ENCODE measurements at places on chromosomes 2 and 18.

- no peak for DNase-seq
Observed at GRCh38 chr2:190930411-190930810, 49.8 kb downstream of the GLS start.

- DNase-seq: no peak
Observed at GRCh38 chr2:178213991-178214390, 19.7 kb downstream of the OSBPL6 start.

GRCh38 chr2:74481961-74482800, 617 bp downstream of the CCDC142 start:
- peak; percentile 41 for DNase-seq

DNA sequence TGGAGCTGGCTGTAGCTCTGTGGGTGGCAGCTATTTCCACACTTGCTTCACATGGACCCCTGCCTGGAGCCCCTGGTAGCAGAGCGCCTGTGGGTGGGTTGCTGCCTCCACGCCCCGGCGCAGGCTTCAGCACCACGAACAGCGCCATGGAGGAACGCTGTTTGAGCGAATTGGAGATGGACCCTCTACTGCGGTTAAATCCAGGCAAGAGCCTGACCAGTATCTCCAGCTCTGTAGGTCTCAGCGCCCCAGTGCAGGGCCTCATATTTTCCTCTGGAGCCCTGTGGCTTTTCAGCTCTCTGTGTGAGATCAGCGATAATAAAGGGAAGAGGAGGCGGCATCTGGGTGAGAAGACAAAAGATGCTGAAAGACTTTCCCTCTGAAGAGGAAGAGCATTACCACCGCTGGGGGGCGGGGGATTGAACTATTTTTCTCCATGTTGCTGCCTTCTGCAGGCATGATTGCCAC, 12.0 kb downstream of the ONECUT2 start:
- no peak for DNase-seq

DNA sequence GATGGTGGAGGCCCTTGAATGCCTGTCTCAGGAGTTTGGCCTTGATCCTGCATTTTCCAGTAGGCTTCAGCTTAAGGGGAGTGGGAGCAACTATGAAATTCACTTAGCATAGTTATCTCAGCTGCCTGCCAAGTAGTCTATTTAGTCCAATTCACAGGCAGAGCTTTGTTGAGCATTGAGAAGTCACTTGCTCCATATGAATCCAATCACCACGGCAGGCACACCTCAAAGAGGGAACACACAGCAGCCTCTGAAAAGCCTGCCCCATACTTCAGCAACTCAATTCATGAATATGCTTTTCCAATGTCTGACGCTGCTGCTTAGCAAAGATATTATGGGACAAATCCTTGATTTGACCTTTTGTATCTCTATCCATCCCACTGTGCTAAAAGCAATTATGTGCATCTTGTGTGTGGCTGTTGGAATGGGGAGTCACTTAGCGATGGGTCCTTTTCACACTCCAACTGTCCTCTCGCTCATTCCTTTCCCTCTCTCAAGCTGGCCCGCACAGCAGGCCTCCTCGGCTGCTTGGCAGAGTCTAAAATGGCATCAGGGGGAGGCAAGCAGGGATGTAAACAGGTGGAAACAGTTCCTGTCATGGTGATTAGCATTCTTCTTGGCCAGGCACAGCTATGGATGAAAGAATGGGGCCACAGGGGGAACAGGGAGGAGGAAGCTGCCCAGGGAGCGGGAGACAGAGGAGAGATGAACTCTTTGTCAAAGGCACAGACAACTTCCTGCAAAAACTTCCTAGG, 56.0 kb upstream of the LRPPRC start:
- no peak for DNase-seq

- DNase-seq: no peak
Observed at GRCh38 chr2:23505984-23506380, 121.0 kb downstream of the KLHL29 start.

DNA sequence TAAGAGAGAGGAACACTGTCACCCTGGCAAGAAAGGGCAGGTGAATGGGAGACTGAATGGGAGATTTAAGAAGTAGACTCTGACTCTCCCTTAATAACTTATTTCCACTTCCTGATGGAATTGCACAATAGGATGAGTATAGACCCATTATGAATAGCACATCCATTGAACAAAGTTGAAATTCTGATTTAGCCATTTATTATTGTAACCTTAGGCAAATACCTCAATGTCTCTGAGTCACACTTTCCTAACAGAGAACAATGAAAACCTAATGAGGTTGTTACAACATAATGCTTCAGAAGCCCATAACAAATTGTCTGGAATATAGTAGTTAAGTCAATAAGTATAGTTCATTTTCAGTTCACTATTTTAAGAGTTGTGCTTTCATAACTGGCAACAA, 78.9 kb downstream of the NRXN1 start:
- no peak for DNase-seq

GRCh38 chr2:26820932-26821331, 27.0 kb upstream of the DPYSL5 start:
- DNase-seq: no peak

GRCh38 chr2:226884166-226884565, 48.3 kb downstream of the RHBDD1 start:
- no peak for DNase-seq

DNA sequence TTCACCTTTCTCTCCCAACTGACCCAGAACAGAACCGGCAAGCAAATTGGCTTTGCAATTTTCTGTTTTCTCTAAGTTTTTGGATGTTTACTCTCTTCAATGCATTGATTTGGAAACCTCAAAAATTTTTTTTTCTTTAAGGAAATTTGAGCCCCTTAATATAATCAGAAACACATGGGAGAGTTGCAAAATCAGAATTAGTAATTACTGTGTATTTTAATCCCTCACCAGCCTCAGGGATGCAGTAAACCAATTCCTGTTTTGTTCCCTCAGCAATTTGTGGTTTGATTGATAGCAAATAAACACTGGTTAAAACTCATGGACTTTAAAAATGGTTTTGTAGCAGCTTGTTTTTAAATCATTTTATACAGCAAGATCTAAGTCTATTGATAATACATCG, 281.5 kb downstream of the NEDD4L start:
- DNase-seq: no peak

DNA sequence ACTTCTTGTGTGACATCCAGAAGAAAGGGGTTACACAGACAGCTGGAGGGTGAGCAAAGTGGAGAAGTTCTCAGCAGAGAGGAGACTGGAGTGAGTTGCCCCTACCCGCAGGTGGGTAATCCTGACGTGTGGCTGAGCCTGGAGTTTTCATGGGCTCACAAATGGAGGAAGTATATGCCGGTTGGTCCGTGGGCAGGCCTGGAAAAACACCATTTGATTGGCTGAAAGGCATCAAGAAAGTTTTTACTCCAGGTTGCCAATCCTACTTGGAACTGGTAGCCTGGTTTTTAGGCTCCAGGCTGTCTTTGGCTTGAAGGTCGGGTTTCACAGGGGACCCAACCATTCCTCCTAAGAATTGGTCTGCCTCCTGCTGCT, 1177.4 kb upstream of the LRRTM1 start:
- no peak for DNase-seq

DNA sequence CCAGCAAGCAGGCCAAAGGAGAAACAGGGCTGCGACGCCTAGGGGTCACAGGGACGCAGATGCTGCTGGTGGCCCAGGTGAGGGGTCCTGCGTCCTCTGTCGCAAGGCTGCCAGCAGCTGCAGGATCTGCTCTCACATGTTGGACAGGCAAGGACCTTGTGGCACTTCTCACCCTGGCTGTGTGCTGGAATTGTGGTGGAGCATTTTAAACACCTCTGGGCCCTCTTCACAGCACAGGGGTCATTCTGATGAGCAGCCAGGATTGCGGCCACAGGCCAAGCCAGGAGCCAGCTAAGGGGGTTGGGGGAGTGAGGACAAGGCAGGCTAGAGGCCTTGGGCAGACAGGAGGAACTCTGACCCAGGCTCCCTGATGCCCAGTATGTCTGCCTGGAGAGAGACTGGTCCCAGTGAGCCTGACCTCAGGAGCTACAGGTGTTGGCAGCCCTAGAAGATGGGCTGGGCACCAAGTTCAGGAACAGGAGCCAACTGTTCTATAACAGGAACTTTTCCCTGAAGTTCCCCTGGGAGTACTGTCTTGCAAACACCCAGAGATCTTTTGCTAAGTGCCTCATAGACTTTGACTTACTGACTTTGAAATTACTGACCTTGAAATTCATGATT, 40.2 kb downstream of the EFR3B start:
- DNase-seq: no peak

DNA sequence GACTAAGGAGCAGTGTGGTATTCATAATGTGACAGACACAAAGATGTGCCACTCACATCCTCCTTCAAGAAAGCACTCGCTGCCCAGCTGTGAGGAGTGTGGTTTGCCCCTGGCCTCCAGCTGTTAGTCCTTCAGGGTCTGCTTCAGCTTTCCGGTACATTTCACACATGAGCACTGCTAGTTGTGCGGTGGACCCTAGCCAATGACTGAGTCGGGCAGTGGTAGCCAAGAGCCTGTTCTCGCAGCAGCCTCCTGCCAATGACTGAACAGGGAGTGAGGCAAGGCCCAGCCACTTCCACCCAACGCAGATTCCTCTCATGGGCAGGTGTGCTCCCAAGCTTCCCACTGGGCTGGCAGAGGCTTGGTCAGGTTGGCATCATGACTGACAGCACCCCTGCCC, 254.3 kb downstream of the RBM43 start:
- no peak for DNase-seq

GRCh38 chr2:101474731-101475384, at the start of gene RFX8:
Gene RFX8, minus strand, starts transcription at chr2:101475112. Its CDS starts 8,264 bp downstream, at chr2:101466848.
- peak; percentile 2 for DNase-seq

- DNase-seq: no peak
Observed at GRCh38 chr2:232697807-232698110, 628 bp downstream of the GIGYF2 start.

- DNase-seq: no peak
Observed at GRCh38 chr18:9426753-9427152, 48.6 kb upstream of the RALBP1 start.

DNA sequence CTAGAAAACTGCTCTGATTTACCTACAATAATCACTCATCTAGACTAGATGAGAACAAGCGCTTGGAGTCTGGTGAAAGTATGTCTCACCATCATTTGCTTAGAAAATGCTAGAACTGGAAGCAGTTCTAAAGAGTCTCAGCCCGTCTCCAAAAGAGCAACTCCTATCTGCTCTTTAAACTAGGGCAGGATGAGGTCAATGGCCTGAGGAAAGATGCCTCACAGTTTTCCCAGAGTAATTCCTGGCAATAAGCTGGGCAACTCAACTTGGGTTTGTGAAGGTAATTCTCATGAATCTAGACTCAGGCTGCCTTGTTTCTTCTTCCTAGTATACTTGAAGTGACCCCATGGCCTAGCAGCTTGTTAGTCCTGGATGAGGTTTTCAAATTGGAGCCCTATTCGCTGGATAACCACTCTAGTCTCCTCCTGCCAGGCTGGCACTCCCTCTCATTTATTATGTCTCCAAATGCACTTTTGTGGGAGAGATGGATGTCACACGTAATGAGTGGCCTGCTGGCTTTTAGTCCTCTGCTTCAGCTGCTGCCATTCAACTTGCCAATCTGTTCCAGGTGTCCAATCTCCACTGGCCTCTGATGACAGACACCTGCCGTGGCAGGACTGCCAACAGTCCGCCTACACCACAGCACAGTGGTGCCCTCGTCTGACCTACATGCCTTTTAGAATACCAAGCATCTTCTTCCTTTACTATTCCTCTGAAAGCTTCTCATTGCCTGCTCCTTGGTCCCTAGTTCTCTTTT, 80.9 kb downstream of the CABYR start:
- DNase-seq: no peak

- DNase-seq: no peak
Observed at GRCh38 chr2:74856004-74856578, 22.2 kb downstream of the HK2 start.

DNA sequence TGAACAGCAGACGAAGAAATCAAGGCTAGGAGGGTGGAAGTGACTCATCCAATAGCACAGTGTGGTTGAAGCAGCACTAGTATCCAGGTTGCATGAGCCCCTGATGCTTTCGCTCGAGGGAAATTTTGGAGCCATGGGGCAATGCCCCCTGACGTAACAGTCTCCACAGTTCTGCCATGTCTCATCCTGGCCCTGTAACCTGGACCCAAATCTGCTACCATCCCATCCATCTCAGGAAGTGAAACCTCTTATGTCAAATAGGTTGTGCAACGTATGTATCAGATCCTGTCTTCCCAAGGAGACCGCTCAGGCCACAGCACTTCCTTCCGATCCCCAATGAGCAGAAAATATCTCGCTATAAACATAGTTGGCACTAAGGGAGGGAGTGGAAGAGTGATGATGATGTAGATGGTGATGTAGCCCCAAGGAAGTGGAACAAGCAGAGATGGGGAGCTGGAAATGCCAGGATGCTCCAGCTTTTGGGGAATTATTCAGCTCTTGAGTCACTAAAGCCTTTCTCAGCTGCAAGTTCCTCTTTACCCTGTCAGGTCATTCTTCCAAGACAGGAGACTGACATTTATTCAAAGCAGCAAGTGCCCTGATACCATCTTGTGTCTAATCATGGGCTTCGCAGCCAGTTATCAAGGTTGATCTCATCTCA, 3.0 kb upstream of the IL1B start:
- no peak for DNase-seq

DNA sequence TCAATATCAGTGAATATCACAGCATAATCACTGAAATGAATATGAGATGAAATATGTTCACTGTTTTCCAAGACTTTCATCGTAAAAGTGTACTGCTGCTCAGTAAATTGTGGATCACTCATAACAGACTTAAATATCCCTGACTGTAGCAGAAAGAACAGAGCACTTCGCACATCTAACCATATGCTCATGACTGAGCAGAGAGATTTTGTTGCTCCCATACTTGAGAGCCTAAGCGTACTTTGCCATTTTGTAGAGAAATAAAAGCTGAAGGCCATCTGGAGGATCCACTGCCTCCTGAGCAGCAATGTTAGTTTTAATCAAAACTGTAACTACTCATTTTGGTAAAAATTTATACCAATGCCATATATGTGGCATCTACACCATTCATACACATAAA, 243.5 kb downstream of the STK39 start:
- DNase-seq: no peak

DNA sequence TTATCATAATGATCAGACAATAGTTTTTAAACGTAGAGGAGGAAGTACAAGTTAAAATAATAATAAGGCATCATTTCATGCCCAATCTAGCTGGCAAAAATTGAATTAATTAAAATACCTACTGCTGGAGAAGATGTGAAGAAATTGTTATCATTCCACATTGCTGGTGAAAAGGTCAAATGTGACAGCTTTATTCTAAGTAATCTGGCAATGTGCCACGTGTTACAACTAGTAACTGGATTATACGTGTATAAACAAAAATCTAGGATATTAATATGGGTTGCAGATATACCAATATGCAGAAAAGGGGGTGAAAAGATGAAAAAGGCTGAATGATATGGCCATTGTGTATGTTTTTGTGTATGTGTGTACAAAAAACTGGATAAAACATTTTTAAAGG, 32.4 kb downstream of the SMAD2 start:
- DNase-seq: no peak

- DNase-seq: no peak
Observed at GRCh38 chr2:45567288-45567963, 43.6 kb downstream of the SRBD1 start.

- no peak for DNase-seq
Observed at GRCh38 chr2:160207271-160207670, 7.2 kb upstream of the ITGB6 start.

GRCh38 chr2:237598468-237599208, 8.1 kb upstream of the RAB17 start:
- DNase-seq: no peak

GRCh38 chr2:85766229-85766628, 12.4 kb downstream of the ATOH8 start:
- DNase-seq: no peak

- no peak for DNase-seq
Observed at GRCh38 chr2:10926191-10926820, 14.6 kb downstream of the KCNF1 start.

GRCh38 chr2:134954065-134954464, 35.4 kb downstream of the CCNT2 start:
- DNase-seq: no peak

GRCh38 chr18:72601481-72601880, 57.3 kb upstream of the CBLN2 start:
- DNase-seq: no peak

All from effector memory CD4-positive, alpha-beta T cell (primary cell).